Body of pancreas (tissue), 4 donors: ENCODE measurements at places on chromosomes 3 and 15. TPM values are rescaled to one million over a fixed set of nuclear protein-coding genes. Genes with fewer than 3 reads are reported as not detected.

GRCh38 chr3:59607656-59608055, 557.8 kb upstream of the CFAP20DC start:
- peaks cover 11% of the 10 kb centered on the region for H3K4me1 ChIP-seq
- DNase-seq = no peak
- H3K36me3 ChIP-seq = no peaks in the 10 kb centered on the region
- H3K27ac ChIP-seq = no peak overlapping the region
- no peaks in the 10 kb centered on the region for H3K27me3 ChIP-seq

- no peaks in the 10 kb centered on the region for H3K36me3 ChIP-seq
- H3K27me3 ChIP-seq = no peaks in the 10 kb centered on the region
- no peak overlapping the region for H3K27ac ChIP-seq
- no peak overlapping the region for H3K4me3 ChIP-seq
- no peaks in the 10 kb centered on the region for H3K4me1 ChIP-seq
Measured at GRCh38 chr3:158420654-158421396, 150.2 kb upstream of the MLF1 start.

DNA sequence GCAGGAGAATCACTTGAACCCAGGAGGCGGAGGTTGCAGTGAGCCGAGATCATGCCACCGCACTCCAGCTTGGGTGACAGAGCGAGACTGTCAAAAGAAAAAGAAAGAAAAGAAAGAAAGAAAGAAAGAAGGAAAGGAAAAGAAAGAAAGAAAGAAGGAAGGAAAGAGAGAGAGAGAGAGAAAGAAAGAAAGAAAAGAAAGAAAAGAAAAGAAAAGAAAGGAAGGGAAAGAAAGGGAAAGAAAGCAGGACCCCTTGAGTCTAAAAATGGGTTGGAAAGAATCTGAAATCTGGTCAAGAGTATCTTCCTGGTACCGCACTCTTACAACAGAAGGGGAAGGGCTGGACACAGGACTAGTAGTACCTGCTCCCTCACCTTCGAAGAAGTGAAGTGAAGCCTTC, 19.6 kb downstream of the CRYGS start:
- no peak overlapping the region for H3K4me3 ChIP-seq
- no peak overlapping the region for H3K27ac ChIP-seq
- no peaks in the 10 kb centered on the region for H3K36me3 ChIP-seq
- no peak for DNase-seq
- no peaks in the 10 kb centered on the region for H3K4me1 ChIP-seq

- no peaks in the 10 kb centered on the region for H3K27me3 ChIP-seq
- no peak for DNase-seq
- no peak overlapping the region for H3K27ac ChIP-seq
- H3K4me3 ChIP-seq = no peak overlapping the region
- H3K36me3 ChIP-seq = no peaks in the 10 kb centered on the region
Measured at GRCh38 chr15:35379972-35380371, 166.0 kb downstream of the DPH6 start.

GRCh38 chr15:89554247-89554646, 21.0 kb upstream of the TICRR start:
- no peak overlapping the region for H3K4me3 ChIP-seq
- H3K27me3 ChIP-seq = no peaks in the 10 kb centered on the region
- DNase-seq = no peak
- H3K36me3 ChIP-seq = no peaks in the 10 kb centered on the region
- H3K27ac ChIP-seq = no peak overlapping the region

DNA sequence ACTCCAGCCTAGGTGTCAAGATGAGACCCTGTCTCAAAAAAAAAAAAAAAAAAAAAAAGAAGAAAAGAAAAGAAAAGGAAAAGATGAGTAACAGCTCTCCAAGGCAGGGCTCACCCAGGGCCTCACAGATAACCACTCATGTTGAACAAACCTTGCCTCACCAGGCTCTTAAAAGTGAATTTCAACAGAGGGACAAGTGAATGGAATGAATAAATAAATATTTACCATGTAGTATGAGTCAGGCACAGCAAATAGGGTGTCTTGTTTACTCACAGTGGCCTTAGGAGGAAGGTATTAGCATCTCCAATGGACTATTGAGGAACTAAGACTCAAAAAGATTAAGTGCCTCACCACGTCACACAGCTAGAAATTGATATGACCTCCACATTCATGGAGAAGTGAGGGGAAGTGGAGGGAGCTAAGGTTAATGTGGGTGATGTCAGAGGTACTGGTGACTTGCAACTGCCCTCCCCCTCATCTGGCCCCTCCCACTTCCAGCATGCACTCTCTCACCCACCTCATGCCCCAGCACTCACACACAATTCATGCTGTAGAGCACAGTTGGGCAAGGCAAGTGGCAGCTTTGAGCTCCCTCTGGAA, 255.5 kb downstream of the UACA start:
- no peaks in the 10 kb centered on the region for H3K27me3 ChIP-seq
- no peak for DNase-seq
- no peak overlapping the region for H3K4me3 ChIP-seq
- no peaks in the 10 kb centered on the region for H3K36me3 ChIP-seq
- H3K27ac ChIP-seq = no peak overlapping the region
- peaks cover 6% of the 10 kb centered on the region for H3K4me1 ChIP-seq

GRCh38 chr3:17882981-17883380, 140.6 kb upstream of the TBC1D5 start:
- H3K27ac ChIP-seq = no peak overlapping the region
- no peaks in the 10 kb centered on the region for H3K36me3 ChIP-seq
- no peak for DNase-seq
- H3K27me3 ChIP-seq = no peaks in the 10 kb centered on the region
- H3K4me3 ChIP-seq = no peak overlapping the region

DNA sequence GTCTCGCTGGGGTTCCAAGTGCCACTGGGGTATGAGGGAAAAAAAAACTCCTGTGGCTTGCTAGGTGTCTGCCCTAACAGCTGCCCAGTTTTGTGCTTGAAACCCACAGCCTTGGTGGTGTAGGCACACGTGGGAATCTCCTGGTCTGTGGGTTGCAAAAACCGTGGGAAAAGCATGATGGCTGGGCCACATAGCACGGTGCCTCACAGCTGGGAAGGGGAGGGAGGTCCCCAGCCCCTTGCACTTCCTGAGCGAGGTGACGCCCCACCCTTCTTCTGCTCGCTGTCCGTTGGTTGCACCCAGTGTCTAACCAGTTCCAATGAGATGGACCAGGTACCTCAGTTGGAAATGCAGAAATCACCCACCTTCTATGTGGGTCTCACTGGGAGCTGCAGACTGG, 144.3 kb downstream of the KBTBD8 start:
- no peak for DNase-seq
- H3K27me3 ChIP-seq = no peaks in the 10 kb centered on the region
- H3K27ac ChIP-seq = no peak overlapping the region
- no peaks in the 10 kb centered on the region for H3K4me1 ChIP-seq
- H3K4me3 ChIP-seq = no peak overlapping the region

- no peaks in the 10 kb centered on the region for H3K36me3 ChIP-seq
- H3K4me1 ChIP-seq = peaks cover 10% of the 10 kb centered on the region
- peak; percentile 45 for DNase-seq
- H3K27me3 ChIP-seq = no peaks in the 10 kb centered on the region
- H3K27ac ChIP-seq = peak overlapping the region; percentile 50
- no peak overlapping the region for H3K4me3 ChIP-seq
Measured at GRCh38 chr3:141452045-141452444, 34.8 kb upstream of the RASA2 start.

Gene GOLGA8J
- not detected for total RNA-seq

Gene SLC28A2
- total RNA-seq = 2.3 TPM

Gene PLSCR5
- total RNA-seq = not detected

Gene HTD2
- 0.99 TPM for total RNA-seq
